ENCODE measurements at places on chromosomes 4 and X. TPM values are rescaled to one million over a fixed set of nuclear protein-coding genes. Genes with fewer than 3 reads are reported as not detected.

The PPBP gene
- 10.9 TPM for total RNA-seq

The ETDB gene
- not detected for total RNA-seq

GRCh38 chr4:9999956-10000561 lies 21.2 kb downstream of the SLC2A9 start:
- DNase-seq = no peak

DNA sequence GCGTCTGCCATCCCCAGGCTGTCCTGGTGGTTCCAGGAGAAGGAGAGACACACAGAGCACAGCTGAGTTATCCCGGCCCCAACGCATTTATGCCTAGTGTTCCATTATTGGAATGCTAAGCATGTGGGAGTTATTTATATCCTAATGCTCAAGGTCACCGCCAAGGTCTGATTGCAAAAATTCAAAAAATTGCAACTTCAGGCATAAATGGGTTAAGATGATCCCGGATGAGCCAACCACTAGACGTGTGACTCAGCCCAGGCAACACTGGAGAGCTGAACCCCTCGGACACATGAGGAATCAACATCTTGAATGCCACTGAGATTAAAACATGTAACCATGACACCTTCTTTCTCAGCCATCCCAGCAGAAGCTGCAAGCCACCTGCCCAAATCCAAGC lies 3.8 kb upstream of the ZCCHC4 start:
- DNase-seq = no peak

GRCh38 chr4:2849267-2850152 lies 5.9 kb downstream of the ADD1 start:
- peak; percentile 41 for DNase-seq

Data from sciatic nerve (tissue), 2 donors.